Osteocyte (in vitro differentiated cells): ENCODE measurements at places on chromosomes 11 and 22. TPM values are rescaled to one million over a fixed set of nuclear protein-coding genes. Genes with fewer than 3 reads are reported as not detected.

ZNF280A gene
- not detected in 2 replicates for total RNA-seq

SPI1 gene
- not detected in 2 replicates for total RNA-seq

GRCh38 chr11:36375353-36376008, 79.4 kb downstream of the PRR5L start:
- no peak for DNase-seq
- H3K27ac ChIP-seq = peak overlapping the region; percentile 97
- H3K36me3 ChIP-seq = peaks cover 16% of the 10 kb centered on the region
- no peaks in the 10 kb centered on the region for H3K27me3 ChIP-seq
- peak overlapping the region; percentile 98 for H3K4me3 ChIP-seq
- H3K4me1 ChIP-seq = peaks cover 66% of the 10 kb centered on the region

- peaks cover 23% of the 10 kb centered on the region for H3K27me3 ChIP-seq
- no peaks in the 10 kb centered on the region for H3K4me1 ChIP-seq
- no peaks in the 10 kb centered on the region for H3K36me3 ChIP-seq
- no peak for DNase-seq
Measured at GRCh38 chr11:17490232-17490631, 13.6 kb upstream of the ABCC8 start.

DNA sequence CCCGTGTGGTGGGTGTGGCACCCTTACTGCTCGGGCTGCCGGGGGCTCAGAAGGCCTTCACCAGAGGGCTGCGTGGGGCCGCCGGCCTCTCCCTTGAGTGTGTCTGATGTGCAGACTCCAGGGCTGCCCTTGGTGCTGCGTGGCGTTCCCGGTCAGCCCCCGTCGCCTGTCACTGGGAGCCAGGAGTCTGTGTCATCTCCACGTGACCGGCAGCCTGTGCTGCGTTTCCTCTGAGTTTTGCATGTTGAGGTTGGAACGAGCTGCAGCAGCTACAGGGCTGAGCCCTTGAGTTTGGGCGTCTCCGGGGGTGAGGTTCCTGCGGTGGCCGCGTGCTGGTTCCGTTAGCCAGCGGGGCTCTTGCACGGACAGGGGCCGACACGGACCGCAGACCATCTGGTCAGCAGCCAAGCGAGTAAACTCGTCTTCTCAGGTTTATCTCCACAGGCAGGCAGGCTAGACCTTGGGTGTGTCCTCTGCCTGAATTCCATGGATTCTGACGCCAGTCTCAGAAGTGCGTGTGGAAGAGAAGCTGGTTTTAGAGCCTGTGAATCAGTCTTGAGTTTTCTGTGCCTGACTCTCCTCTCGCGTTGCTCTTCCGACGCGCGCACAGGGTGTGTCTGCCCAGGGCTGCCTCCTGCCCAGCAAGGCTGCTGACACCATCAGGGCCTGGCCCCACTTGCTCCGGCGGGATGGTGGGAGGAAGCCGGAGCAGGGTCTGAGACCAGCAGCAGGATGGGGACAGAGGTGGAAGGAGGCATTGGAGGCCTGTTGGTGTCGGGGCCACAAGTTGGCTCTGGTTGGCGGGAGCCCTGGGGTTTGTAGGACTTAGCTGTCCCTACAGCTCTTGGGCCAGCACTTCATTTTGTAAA, 10.5 kb downstream of the PTDSS2 start:
- peaks cover 10% of the 10 kb centered on the region for H3K36me3 ChIP-seq
- H3K27ac ChIP-seq = no peak overlapping the region
- H3K27me3 ChIP-seq = no peaks in the 10 kb centered on the region
- peaks cover 13% of the 10 kb centered on the region for H3K4me1 ChIP-seq
- no peak overlapping the region for H3K4me3 ChIP-seq

DNA sequence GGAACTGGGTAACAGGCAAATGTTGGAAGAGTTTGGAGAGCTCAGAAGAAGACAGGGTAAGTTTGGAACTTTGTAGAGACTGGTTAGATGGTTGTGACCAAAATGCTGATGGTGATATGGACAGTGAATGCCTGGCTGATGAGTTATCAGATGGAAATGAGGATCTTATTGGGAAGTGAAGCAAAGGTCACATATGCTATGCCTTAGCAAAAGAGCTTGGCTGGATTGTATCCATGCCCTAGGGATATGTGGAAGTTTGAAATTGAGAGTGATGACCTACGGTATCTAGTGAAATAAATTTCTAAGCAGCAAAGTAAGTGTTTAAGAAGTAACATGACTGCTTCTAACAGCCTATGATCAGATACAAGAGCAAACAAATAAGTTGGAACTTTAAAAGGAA, 17.8 kb downstream of the BBOX1 start:
- H3K27me3 ChIP-seq = no peaks in the 10 kb centered on the region
- no peak overlapping the region for H3K4me3 ChIP-seq
- no peak for DNase-seq
- no peak overlapping the region for H3K27ac ChIP-seq
- H3K4me1 ChIP-seq = peaks cover 48% of the 10 kb centered on the region

- DNase-seq = peak; percentile 74
- H3K27ac ChIP-seq = peak overlapping the region; percentile 99
- peak overlapping the region; percentile 98 for H3K4me3 ChIP-seq
- H3K36me3 ChIP-seq = peaks cover 46% of the 10 kb centered on the region
- H3K4me1 ChIP-seq = peaks cover 80% of the 10 kb centered on the region
Measured at GRCh38 chr11:65423516-65424204, 1.1 kb downstream of the NEAT1 start.

- peaks cover 9% of the 10 kb centered on the region for H3K4me1 ChIP-seq
- no peak overlapping the region for H3K4me3 ChIP-seq
- H3K27ac ChIP-seq = no peak overlapping the region
- H3K27me3 ChIP-seq = no peaks in the 10 kb centered on the region
- no peak for DNase-seq
Measured at GRCh38 chr22:23102776-23103175, 32.5 kb downstream of the GNAZ start.

DNA sequence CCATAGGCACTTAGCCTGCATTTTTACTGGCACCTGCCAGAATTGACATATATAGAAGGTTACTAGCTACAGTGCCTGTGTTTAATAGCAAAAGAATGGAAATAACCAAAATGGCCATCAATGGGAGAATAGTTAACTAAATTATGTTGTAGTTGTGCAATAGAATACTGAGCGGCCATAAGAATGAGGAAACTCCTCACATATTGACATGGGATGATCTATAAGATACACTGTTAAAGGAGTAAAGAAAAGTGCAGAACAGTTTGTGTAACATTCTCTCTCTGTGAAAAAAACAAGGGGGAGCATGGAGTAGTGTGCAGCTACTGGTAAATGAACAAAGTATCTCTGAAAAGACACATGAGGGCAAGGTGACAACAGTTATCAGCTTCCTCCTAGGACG, 21.5 kb downstream of the ARAP1 start:
- H3K4me3 ChIP-seq = no peak overlapping the region
- peaks cover 12% of the 10 kb centered on the region for H3K36me3 ChIP-seq
- DNase-seq = no peak
